ENCODE measurements at places on chromosomes 11 and 22.

DNA sequence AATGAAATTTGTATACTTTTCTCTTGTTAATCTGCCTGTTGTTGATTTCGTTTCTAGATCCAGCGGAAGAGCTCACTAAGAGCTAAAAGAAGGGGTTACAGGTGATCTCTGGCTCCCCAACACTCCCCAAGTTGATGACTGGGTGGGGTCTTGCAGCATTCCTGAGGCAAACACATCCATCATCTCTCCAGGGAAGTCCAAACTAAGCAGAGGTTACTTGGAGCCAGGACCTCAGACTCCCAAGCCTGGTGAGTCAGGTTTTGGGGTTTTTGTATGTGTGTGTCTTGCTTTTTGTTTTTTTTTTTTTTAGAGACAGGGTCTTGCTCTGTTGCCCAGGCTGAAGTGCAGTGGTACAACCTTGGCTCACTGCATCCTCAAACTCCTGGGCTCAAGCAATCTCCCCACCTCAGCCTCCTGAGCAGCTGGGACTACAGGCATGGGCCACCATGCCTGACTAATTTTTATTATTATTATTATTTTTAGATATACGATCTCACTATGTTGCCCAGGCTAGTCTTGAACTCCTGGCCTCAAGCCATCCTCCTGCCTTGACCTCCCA lies 11.5 kb upstream of the RPS3 start:
- DNase-seq, result no peak

DNA sequence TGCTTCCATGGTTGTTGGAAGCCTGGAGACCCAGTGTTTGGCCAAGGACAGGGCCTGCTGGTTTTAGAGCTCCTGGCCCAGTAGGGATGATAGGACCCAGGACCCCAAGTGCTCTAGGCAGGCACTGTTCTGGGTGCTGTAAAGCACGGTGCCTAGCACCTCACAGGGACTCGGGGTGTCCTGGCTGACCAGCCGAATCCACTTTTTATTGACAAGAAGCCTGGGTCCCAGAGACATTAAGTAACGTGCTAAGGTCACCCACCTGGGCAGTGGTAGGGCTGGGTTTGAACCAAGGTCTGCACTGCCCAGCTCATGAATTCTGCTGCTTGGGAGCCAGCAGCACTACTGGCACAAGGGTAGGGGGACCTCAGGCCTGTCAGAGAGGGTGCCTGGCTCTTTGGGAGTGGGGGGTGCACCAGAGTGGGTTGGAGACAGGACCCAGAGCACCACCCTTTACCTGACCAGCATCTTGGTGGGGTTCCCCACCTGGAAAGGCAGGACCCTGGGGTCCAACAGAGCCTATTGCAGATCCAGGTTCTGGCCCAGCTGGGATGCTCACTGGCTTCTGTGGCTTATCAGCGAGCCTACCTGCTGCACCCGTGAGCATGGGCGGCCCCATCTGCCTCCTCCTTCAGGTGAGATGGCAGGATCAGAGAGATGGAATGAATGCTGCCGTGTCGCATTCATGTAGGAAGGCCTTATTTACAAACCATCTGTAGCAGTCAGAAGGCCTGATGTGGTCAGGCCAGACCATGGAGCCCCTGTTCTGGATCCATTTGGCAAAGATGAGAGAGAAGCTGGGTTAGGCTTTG lies 52.0 kb downstream of the BCR start:
- DNase-seq, result no peak

- no peak for DNase-seq
Observed at GRCh38 chr11:117882311-117882905, 6.0 kb upstream of the FXYD6 start.

GRCh38 chr11:10414659-10415058 lies 40.4 kb upstream of the AMPD3 start:
- no peak for DNase-seq

- DNase-seq, result no peak
Observed at GRCh38 chr11:118314988-118315411, 10.5 kb downstream of the CD3E start.

- DNase-seq, result no peak
Observed at GRCh38 chr11:35216962-35217678, 78.1 kb downstream of the CD44 start.

- DNase-seq, result no peak
Observed at GRCh38 chr11:98296091-98296880, 724.5 kb upstream of the CNTN5 start.

- no peak for DNase-seq
Observed at GRCh38 chr11:22510741-22511140, 114.9 kb downstream of the FANCF start.

GRCh38 chr22:43343262-43343669 lies at the start of gene SCUBE1:
Gene SCUBE1, minus strand, starts transcription at chr22:43343372. Its CDS starts 111 bp downstream, at chr22:43343261.
- DNase-seq, result peak; percentile 66

- no peak for DNase-seq
Observed at GRCh38 chr11:16825968-16826367, 87.5 kb downstream of the C11orf58 start.

GRCh38 chr22:36221799-36222751 lies 17.3 kb downstream of the APOL2 start:
- peak; percentile 64 for DNase-seq

GRCh38 chr22:35186492-35186891 lies 70.8 kb upstream of the HMGXB4 start:
- DNase-seq, result no peak

DNA sequence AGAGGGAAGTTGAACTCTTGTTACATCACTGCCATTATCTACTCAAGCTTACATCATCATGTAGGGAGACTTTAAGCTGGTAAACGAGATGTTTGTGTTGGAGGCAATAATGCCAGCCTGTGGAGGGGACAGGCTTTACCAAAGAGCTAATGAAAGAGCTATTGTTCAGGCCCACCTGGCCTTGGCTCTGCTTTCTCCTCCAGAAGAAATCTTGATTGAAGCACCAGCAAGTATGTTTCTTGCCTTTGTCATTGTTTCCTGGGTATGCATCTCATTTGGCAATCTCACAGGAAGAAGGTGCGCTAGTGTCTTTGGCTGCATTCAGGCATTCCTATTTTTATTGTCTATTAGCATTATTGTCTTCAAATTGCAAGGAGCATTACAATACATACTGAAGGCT lies 16.7 kb upstream of the CARD18 start:
- no peak for DNase-seq

- no peak for DNase-seq
Observed at GRCh38 chr11:78548911-78549590, 25.6 kb downstream of the NARS2 start.

GRCh38 chr22:41001722-41002122 lies 50.5 kb downstream of the RBX1 start:
- DNase-seq, result no peak

Measured in mesothelial cell of epicardium (in vitro differentiated cells).